ENCODE measurements at places on chromosomes 1 and 21.

DNA sequence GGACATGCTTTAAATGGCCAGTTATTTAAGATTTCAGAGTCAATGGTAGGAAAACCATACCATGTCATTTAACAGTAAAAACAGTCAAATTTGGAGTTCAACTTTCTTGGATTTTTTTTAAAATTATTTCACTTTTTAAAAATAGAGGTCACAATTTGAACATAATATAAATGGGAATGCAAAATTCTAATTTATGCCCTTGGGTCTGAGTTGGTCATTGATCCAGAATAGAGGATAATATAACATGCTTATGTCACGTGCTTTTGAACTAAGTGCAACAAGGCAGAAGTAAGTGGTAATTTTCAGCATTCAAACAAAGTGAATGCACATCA, 113.1 kb upstream of the SLC35F3 start:
- no peaks in the 10 kb centered on the region for H3K36me3 ChIP-seq
- no peaks in the 10 kb centered on the region for H3K27me3 ChIP-seq
- H3K4me1 ChIP-seq: no peaks in the 10 kb centered on the region
- H3K4me3 ChIP-seq: no peak overlapping the region

- H3K36me3 ChIP-seq: peaks cover 45% of the 10 kb centered on the region
- no peak for DNase-seq
- H3K27ac ChIP-seq: no peak overlapping the region
- H3K27me3 ChIP-seq: no peaks in the 10 kb centered on the region
These were observed 24.9 kb downstream of the VANGL1 start for GRCh38 chr1:115666702-115667101.

GRCh38 chr1:165287329-165287728, 69.2 kb downstream of the LMX1A start:
- DNase-seq: no peak
- H3K4me3 ChIP-seq: no peak overlapping the region
- H3K4me1 ChIP-seq: no peaks in the 10 kb centered on the region
- no peaks in the 10 kb centered on the region for H3K36me3 ChIP-seq

DNA sequence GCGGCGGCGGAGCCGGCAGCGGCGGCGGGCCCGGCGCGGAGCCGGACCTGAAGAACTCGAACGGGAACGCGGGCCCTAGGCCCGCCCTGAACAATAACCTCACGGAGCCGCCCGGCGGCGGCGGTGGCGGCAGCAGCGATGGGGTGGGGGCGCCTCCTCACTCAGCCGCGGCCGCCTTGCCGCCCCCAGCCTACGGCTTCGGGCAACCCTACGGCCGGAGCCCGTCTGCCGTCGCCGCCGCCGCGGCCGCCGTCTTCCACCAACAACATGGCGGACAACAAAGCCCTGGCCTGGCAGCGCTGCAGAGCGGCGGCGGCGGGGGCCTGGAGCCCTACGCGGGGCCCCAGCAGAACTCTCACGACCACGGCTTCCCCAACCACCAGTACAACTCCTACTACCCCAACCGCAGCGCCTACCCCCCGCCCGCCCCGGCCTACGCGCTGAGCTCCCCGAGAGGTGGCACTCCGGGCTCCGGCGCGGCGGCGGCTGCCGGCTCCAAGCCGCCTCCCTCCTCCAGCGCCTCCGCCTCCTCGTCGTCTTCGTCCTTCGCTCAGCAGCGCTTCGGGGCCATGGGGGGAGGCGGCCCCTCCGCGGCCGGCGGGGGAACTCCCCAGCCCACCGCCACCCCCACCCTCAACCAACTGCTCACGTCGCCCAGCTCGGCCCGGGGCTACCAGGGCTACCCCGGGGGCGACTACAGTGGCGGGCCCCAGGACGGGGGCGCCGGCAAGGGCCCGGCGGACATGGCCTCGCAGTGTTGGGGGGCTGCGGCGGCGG, 1.0 kb downstream of the ARID1A start:
- H3K36me3 ChIP-seq: no peaks in the 10 kb centered on the region
- H3K4me3 ChIP-seq: peak overlapping the region; percentile 89
- H3K4me1 ChIP-seq: peaks cover 65% of the 10 kb centered on the region
- H3K27ac ChIP-seq: peak overlapping the region; percentile 65

GRCh38 chr1:56057466-56058405, 521.6 kb downstream of the PLPP3 start:
- no peaks in the 10 kb centered on the region for H3K27me3 ChIP-seq
- H3K27ac ChIP-seq: no peak overlapping the region
- H3K4me3 ChIP-seq: no peak overlapping the region
- H3K4me1 ChIP-seq: no peaks in the 10 kb centered on the region
- no peaks in the 10 kb centered on the region for H3K36me3 ChIP-seq

GRCh38 chr1:110292031-110292741, 47.0 kb upstream of the RBM15 start:
- no peak overlapping the region for H3K27ac ChIP-seq
- peaks cover 16% of the 10 kb centered on the region for H3K4me1 ChIP-seq
- H3K4me3 ChIP-seq: no peak overlapping the region
- no peak for DNase-seq
- H3K27me3 ChIP-seq: no peaks in the 10 kb centered on the region

DNA sequence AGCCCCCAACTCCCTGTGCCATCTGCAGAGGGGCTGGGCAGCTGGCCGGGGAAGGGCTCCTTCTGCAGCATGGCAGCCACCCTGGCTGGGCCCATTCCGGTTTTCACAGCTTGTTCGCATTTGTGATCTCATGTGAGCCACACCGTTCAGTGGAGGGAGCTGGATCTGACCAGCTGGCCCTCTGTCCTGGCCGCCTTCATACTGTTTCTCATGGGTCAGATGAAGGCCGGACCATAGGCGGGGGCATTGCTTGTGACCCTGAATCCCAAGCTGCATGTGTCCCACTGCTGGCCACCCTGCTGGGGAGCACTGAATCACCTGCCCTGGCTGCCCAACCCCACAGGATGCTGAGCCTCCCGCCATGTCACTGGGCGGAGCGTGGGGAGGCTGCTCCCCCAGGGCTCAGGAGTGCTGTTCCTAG, 36.4 kb upstream of the PRSS38 start:
- H3K27ac ChIP-seq: no peak overlapping the region
- H3K4me3 ChIP-seq: no peak overlapping the region
- H3K36me3 ChIP-seq: peaks cover 14% of the 10 kb centered on the region

GRCh38 chr1:34398241-34398915, 221.7 kb downstream of the C1orf94 start:
- no peak overlapping the region for H3K4me3 ChIP-seq
- no peaks in the 10 kb centered on the region for H3K4me1 ChIP-seq
- no peak overlapping the region for H3K27ac ChIP-seq
- no peak for DNase-seq
- H3K36me3 ChIP-seq: no peaks in the 10 kb centered on the region

DNA sequence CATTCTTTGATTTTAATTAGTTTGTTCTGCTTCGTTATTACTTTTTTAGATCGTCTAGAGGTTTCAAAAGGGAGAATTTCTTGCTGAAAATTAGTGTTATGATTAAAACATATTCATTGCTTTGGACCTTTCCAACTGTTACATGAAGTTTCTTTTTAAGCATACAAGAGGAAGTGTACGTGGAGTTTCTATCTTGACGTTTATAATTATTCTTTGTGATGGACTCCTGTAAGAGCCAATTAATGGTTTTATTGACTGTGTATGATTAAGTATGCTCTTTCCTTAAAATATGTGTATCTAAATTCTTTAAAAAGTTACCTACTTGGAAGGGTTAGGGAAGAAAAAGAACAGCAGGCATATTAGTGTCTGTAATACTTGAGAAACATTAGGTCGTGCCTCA, 37.8 kb downstream of the SPEN start:
- no peaks in the 10 kb centered on the region for H3K27me3 ChIP-seq
- peak overlapping the region; percentile 83 for H3K4me3 ChIP-seq
- peaks cover 20% of the 10 kb centered on the region for H3K36me3 ChIP-seq
- DNase-seq: no peak
- peaks cover 42% of the 10 kb centered on the region for H3K4me1 ChIP-seq
- H3K27ac ChIP-seq: peak overlapping the region; percentile 80

- DNase-seq: no peak
- no peaks in the 10 kb centered on the region for H3K27me3 ChIP-seq
- no peak overlapping the region for H3K27ac ChIP-seq
- H3K4me3 ChIP-seq: no peak overlapping the region
- no peaks in the 10 kb centered on the region for H3K36me3 ChIP-seq
These were observed 213.1 kb upstream of the CAMK1G start for GRCh38 chr1:209370241-209370995.

- no peak for DNase-seq
- H3K4me1 ChIP-seq: peaks cover 19% of the 10 kb centered on the region
- no peaks in the 10 kb centered on the region for H3K36me3 ChIP-seq
- H3K4me3 ChIP-seq: peak overlapping the region; percentile 55
These were observed 1.0 kb downstream of the ST6GALNAC5 start for GRCh38 chr1:76868154-76868882.

GRCh38 chr1:61961009-61961408, 218.7 kb downstream of the PATJ start:
- no peaks in the 10 kb centered on the region for H3K4me1 ChIP-seq
- DNase-seq: no peak
- H3K4me3 ChIP-seq: no peak overlapping the region
- no peak overlapping the region for H3K27ac ChIP-seq
- H3K36me3 ChIP-seq: no peaks in the 10 kb centered on the region
- H3K27me3 ChIP-seq: no peaks in the 10 kb centered on the region

DNA sequence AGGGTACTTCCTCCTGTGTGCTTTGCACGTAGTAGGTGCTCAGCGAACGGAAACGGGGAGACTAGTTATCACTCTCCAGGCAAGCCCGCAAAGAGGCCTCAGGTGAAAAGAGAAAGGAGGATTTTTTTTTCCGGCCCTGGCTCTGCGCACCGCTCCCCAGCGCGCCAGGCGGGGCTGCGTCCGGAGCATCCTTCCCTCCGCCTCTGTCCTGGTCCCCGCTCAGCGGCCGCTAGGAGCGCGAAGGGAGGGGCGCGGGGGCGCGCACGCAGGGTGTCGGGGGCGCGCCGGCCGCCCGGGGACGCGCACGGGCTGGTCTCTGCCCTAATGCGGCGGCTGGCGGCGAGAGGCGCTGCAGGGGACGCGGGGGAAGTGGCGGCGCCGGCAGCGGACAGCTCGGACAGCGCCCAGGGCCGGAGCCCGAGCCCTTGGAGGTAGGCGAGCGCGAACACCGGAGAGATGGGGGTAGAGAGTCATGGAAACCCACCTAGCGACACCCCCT, 42.3 kb upstream of the NFASC start:
- H3K4me1 ChIP-seq: no peaks in the 10 kb centered on the region
- H3K36me3 ChIP-seq: no peaks in the 10 kb centered on the region
- no peak overlapping the region for H3K27ac ChIP-seq
- DNase-seq: no peak
- H3K27me3 ChIP-seq: peaks cover 39% of the 10 kb centered on the region

- H3K27ac ChIP-seq: no peak overlapping the region
- H3K4me3 ChIP-seq: no peak overlapping the region
- no peaks in the 10 kb centered on the region for H3K4me1 ChIP-seq
- H3K36me3 ChIP-seq: no peaks in the 10 kb centered on the region
- DNase-seq: no peak
These were observed 30.2 kb upstream of the OTUD3 start for GRCh38 chr1:19852036-19852435.

GRCh38 chr1:178096421-178096820, 2.5 kb downstream of the RASAL2 start:
- no peak overlapping the region for H3K27ac ChIP-seq
- no peak for DNase-seq
- peaks cover 13% of the 10 kb centered on the region for H3K27me3 ChIP-seq
- no peak overlapping the region for H3K4me3 ChIP-seq
- H3K36me3 ChIP-seq: no peaks in the 10 kb centered on the region
- peaks cover 32% of the 10 kb centered on the region for H3K4me1 ChIP-seq

GRCh38 chr1:19429611-19430010, 55.7 kb downstream of the CAPZB start:
- peaks cover 40% of the 10 kb centered on the region for H3K36me3 ChIP-seq
- peak overlapping the region; percentile 17 for H3K27ac ChIP-seq
- no peak overlapping the region for H3K4me3 ChIP-seq
- H3K27me3 ChIP-seq: no peaks in the 10 kb centered on the region
- no peak for DNase-seq
- peaks cover 5% of the 10 kb centered on the region for H3K4me1 ChIP-seq

DNA sequence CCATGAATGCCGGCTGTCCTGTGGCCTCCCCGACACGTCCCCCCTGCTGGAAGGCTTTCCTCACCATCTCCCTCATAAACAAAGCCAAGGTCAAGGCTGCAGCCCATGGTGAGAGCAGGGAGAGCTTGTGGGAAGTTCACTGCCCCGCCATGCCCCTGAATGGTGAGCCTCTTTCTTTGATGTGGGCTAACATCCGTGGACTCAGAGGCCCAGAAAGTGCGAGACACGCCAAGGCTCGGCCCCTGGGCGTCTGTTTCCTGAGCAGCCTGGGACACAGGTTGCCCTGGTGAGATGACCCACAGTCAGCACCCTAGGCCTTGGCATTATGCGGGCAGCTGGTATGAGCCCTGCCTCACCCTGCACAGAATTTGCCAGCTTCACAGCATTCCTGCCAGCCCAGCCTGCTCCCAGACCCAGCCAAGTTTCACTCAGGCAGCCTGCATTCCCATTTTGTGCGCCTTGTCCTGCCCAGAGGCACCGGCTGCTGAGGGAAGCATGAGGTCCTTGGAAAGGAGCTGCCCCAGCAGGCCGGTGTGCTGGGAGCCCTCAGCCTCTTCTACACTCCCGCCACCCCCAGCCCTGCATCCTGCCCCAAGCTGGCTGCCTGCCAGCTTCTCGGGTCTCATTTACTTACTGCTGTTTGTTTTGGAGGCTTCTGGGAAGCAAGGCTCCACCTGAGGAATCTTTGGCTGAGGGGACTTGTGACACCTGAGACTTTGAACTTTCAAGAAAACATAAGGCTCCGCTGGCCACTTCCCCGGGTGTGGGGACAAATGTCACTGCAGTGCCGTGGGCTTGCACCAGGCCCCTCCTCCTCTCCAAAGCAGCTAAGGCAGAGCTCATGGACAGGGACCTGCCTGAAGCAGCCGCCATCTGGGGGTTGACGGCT, 31.9 kb downstream of the NEK2 start:
- H3K36me3 ChIP-seq: no peaks in the 10 kb centered on the region
- H3K27me3 ChIP-seq: no peaks in the 10 kb centered on the region
- no peak overlapping the region for H3K27ac ChIP-seq
- DNase-seq: no peak
- H3K4me3 ChIP-seq: no peak overlapping the region

Measured in CD14-positive monocyte (primary cell).